ENCODE measurements at places on chromosomes 11 and 22. TPM values are rescaled to one million over a fixed set of nuclear protein-coding genes. Genes with fewer than 3 reads are reported as not detected.

MISFA gene
- total RNA-seq = 0.82 TPM

CNGA4 gene
- not detected for total RNA-seq

TBX10 gene
- not detected for total RNA-seq

TESMIN gene
- 1.5 TPM for total RNA-seq

MIAT gene
- 0.16 TPM for total RNA-seq

PLEKHA7 gene
- 9.8 TPM for total RNA-seq

OR52I1 gene
- total RNA-seq = not detected

KCTD14 gene
- total RNA-seq = 0.25 TPM

NFRKB gene
- total RNA-seq = 8.6 TPM

TMEM191C gene
- total RNA-seq = 0.63 TPM

CCDC89 gene
- 0.32 TPM for total RNA-seq

SEC14L3 gene
- total RNA-seq = not detected

GSTT2B gene
- total RNA-seq = 1.3 TPM

CYB5R2 gene
- 1.9 TPM for total RNA-seq

APOA4 gene
- not detected for total RNA-seq

DMC1 gene
- total RNA-seq = 1.5 TPM

ART1 gene
- not detected for total RNA-seq

RASL10A gene
- total RNA-seq = 0.25 TPM

SCGB1A1 gene
- not detected for total RNA-seq

TRIM5 gene
- total RNA-seq = 116 TPM

ACRV1 gene
- not detected for total RNA-seq

VSIG10L2 gene
- total RNA-seq = not detected

Measured in bladder microvascular endothelial cell (primary cell).